ENCODE measurements at places on chromosomes 7 and 10.

DNA sequence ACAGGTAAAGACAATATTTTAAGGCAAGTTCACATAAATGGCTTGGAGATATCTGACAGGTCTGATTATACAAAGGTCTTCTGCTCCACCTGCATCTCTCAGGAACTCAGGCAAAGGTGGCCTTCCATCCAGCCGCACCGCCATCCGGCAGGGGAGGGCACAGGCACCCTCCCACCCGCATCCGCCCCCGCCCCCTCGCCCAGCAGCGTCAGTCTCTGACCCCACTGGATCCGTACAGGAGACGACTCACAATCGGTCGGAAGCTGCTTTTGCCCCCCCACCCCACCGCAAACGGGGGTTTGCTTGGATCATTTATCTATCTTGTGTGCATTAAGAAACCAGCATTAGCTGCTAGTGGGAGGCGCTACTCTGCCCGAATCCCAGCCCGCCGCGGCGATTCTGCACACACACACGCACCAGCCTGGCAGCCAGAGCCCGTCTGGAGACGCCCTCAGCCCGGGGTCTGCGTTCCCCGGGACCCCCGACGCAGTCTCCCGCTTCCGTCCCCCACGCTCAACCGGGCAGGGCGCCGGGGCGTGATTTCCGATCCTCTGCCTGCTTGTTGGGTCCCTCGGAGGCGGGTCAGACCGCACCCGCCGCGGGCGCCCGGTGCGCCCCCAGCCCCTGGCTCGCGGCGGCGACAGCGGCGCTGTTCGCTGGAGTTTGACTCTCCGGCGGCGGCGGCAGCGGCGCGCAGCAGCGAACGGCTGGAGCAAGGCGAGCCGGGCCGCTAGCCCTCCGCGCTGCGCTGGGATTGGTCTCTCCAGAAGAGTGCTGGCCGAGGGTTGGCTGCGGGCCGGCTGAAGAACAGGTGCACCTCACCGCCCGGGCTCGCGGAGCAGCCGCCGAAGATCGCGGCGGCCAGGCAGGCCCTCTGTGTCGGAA lies 820 bp upstream of the NRG3 start:
- DNase-seq, result no peak

DNA sequence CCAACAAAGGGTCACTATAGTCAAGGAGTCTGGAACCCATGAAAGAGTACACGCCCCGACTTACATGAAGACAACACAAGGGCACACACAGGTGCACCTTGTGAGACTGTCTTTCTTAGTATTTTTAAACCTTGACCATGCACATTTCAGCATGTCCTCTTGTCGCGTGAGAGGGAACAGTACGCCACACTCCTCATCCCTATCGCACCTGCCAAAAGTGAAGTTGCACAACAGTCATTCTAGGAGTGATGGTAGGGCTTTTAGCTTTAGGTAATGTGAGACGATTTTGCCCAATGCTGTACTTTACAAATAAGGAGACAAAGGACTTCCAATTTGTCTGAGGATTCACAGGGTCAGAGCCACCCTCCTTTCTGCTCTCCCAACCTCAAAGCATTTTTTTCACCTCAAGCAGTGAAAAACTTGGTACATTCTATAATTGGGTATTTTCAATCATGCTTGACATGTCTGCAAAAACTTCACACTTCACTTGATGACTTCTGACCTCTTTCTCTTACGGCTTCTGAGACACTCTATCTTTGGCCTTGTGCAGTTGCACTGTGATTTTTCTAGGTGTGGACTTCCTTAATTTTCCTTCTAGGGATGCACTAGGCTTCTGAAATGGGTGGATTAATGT lies 173.9 kb upstream of the GRB10 start:
- no peak for DNase-seq

DNA sequence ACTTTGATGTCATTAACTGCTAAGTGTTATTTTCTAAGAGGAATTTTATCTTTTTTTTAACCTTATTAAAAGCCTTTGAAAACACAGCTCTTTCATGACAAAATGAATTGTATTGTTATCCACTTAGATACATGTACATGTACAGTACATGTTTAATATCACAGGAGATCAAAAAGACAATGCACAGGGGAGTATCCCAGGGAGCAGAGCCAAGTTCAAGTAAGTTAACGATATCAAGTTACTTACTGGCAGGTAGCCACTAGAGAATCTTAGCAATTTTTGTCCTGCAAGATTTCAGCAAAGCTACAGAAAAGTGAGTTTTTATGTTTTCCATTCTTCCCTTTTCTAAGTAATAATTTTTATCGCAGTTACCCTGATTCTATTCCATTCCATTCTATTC lies 33.9 kb upstream of the ARL4A start:
- no peak for DNase-seq

DNA sequence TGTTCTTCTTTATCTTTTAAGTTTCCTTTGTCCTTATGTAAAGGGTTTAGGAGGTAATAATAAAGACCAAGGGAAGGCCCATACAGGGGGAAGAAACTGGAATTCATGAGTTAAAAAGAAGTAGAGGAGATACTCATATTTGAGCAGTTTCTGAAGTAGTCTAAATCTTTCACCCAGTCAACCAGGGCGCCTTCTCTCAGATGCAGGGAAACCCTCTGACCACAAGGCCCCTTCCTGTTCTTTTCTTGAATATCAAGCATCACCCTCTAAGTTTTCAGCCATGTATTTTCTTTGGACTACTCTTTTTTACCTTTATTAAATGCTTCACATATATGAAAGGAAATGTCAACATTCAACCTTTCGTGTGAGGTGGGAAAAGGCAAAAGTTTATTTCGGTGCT lies 630.8 kb downstream of the SUGCT start:
- DNase-seq, result no peak

- no peak for DNase-seq
Observed at GRCh38 chr7:11237742-11238141, 264.1 kb downstream of the PHF14 start.

DNA sequence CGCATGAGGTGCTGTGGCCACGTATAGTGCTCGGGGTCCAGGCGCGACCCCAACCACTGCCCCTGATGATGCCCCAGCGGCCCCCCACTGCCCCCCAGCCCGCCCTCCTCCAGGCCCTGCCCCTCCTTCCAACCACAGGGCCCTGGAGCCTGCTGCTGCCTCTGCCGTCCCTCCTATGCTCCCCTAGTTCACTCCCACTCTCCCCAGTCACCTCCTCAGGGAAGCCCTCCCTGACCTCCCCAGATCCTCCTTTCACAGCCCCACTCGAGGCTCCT lies 93.8 kb downstream of the UNCX start:
- no peak for DNase-seq

All from suppressor macrophage (primary cell).